Right cardiac atrium (tissue), 5 donors: ENCODE measurements at places on chromosomes 5 and 9. TPM values are rescaled to one million over a fixed set of nuclear protein-coding genes. Genes with fewer than 3 reads are reported as not detected.

DNA sequence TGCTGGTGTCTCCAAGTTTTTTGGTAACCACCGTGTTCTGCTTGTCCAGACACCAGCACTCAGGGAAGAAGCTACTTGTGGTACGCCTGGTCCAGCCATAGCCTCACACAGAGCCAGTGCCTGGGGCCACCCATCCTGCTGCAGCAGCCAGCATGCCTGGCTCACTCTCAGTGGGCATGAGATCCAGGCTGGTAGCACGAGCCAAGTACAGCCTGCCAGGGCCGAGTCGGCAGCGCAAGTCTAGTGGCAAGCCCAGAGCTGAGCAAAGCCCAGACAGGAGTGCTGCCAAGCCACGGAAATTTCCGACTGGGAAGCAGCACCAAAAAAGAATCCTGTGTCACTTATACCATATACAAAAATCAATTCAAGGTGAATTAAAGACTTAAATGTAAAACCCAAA, 36.3 kb upstream of the FBXL17 start:
- DNase-seq: peak; percentile 38

- DNase-seq: no peak
These were observed 117.9 kb downstream of the NXNL2 start for GRCh38 chr9:88652876-88653275.

- DNase-seq: no peak
These were observed 116.8 kb upstream of the PDE4D start for GRCh38 chr5:60010328-60010727.

GRCh38 chr5:79001471-79001870, 16.4 kb upstream of the ARSB start:
- no peak for DNase-seq

DNA sequence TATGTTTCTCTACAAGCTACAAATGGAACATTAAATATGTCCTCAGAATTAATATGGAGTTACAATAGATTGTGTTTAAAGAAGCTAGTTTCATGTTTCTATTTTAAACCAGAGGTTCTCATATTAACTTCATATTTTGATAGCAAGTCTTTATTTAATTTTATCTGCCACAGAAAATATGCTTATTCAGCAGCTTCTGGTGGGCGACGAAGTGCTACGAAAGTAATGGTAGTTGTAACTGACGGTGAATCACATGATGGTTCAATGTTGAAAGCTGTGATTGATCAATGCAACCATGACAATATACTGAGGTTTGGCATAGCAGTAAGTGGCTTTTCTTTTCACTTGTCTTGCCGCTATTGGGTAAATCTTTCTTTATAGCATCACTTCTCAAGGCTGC, 54.2 kb downstream of the MOCS2 start:
- DNase-seq: no peak

DNA sequence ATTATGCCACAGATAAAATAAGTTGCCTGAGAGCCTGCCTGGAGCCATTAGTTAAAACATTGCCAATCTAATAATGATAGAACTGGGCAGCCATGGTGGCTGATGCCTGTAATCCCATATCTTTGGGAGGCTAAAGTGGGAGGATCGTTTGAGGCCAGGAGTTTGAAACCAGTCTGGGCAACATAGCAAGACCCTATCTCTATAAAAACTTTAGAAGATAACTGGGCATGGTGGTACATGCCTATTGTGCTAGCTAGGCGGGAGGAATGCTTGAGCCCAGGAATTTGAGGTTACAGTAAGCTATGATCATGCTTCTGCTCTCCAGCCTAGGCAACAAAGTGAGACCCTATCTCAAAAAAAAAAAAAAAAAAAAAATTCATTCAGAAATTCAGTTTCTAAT, 52.6 kb downstream of the RAI14 start:
- DNase-seq: no peak

DNA sequence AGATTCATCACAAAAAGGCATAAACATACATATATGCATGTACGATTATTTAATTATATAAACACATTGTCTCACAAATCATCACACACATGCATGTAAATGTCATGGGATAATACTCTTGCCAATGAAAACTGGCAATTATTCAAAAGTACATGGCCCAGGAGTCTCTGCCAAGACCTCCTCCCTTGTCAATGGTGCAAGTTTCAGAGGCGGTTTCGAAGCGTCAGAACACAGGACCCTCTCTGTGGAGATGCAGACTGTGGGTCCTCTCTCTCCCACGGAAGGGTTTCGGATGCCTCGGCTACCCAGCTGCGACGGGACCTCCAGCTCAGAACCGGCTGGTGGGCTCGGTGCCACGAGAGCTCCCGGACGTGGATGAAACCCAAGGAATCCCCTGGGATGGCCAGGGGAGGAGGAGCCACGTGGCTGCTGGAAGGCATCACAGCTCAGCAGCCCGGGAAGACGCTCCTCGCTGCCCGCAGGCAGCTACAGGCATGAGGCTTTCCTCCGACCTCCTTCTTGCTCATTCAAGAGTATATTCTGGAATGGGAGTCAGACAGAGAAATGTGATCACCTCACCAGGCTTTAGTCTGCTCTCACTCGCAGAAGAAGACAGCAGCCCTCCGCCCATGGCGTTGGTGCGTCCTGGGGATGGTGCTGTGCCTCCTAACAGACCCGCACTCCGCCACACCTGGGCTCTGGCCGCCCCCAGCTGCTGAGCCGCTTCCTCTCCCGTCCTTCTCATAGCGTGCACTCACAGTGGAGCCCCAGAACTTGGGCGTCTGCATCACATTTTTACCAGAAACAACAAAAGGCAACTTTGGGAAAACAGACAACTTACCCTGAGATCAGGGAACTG, 308.8 kb downstream of the IRX2 start:
- DNase-seq: no peak

GRCh38 chr5:68028131-68028727, 187.3 kb upstream of the PIK3R1 start:
- no peak for DNase-seq

GRCh38 chr5:98905857-98906688, 22.7 kb downstream of the CHD1 start:
- no peak for DNase-seq

GRCh38 chr9:9387511-9388115, 1225.2 kb downstream of the PTPRD start:
- no peak for DNase-seq

- DNase-seq: no peak
These were observed 5.3 kb downstream of the OR2S2 start for GRCh38 chr9:35952526-35953191.

DNA sequence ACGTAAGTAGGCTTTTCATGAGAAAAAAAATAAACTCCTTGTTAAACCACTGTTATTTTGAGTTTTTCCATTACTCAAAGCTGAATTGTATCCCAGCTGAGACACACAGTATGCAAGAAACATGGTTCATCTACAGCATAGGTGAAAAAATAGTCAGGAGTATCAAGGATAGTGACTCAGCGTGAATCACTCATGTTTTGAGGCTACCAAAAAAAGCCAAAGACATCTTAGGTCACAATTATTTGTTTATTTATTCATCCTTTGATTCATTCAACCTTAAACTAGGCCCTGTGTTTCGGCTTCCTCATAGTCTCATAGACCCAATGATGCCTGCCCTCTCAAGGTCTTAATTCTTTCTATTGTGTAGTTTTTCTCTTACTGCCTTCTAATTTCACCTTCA, 32.9 kb upstream of the STX17 start:
- no peak for DNase-seq

GRCh38 chr5:160071516-160071915, 47.7 kb downstream of the PWWP2A start:
- DNase-seq: peak; percentile 36

GRCh38 chr5:77182367-77182766, 28.1 kb upstream of the PDE8B start:
- DNase-seq: no peak

- DNase-seq: no peak
These were observed 92.1 kb downstream of the TMEM167A start for GRCh38 chr5:82984786-82985735.

DNA sequence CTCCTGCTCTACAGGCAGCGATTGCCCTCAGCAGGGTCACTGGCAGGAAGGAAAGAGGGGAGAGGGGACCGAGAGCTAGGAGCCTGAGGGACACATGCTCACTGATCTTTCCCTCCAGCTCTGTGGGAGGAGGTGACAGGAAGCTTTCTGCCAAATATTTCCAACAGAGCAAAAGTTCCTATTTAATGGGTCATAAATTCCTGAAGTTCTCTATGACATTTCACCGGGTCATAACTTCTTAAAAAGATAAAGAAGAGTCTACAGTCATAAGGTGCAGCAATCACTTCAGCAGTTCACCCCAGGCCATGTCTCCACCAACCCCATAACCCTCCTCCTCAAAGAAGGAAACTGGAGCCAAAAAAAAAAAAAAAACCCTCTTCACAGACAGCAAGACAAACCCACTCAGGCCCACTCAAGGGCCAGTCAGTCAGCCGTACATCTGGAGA, 481.1 kb downstream of the NR2F1-AS1 start:
- no peak for DNase-seq

GRCh38 chr5:107352576-107352975, 318.2 kb downstream of the EFNA5 start:
- DNase-seq: no peak

GRCh38 chr9:69674112-69674685, 2.0 kb upstream of the APBA1 start:
- no peak for DNase-seq

DNA sequence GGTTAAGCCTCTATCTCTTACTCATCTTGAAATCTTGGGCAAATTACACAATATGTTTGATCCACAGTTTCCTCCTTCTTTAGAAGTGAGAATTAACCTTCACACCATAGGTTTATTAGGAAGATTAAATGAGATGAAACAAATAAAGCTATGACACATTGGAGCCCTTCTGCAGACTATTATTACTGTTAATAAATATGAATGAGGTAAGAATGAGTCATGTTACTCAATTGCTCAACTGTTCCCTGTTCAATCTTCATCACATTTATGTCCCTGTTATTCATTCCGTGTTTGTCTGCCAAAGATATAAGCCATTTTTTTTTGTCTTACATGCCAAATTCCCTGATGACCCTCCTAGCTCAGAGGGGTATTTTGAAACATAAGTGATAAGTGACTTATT, 52.1 kb upstream of the PAPPA start:
- no peak for DNase-seq

DNA sequence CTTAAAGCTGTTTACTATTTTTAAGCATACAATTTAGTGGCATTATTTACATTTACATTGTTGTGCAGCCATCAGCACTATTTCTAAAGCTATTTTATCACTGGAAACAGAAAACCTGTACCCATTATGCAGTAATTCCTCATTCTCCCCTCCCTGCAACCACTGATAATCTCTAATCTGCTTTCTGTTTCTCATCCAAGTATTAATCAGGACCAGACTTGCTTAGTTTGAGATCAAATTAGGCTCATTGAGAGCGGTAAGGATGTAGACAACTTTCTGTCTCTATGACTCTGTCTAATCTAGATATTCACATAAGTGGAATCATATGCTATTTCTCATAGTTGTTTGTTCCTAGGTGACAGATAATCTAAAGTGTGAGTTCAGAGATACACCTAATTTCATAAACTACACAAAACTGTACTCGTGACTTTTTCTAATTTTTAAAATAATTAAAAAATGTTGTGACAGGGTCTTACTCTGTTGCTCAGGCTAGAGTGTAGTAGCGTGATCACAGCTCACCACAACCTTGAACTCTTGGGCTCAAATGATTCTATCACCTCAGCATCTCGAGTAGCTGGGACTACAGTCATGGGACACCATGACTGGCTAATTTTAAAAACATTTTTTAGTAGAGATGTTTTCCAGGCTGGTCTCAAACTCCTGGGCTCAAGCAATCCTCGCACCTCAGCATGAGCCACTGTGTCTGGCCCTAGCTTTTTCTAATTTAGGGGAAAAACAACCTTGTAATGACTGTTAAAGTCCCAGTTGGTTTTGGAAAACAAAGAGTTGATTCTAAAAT, 37.6 kb downstream of the BDP1 start:
- no peak for DNase-seq

- DNase-seq: no peak
These were observed 26.3 kb upstream of the GALNT10 start for GRCh38 chr5:154164249-154164581.

DNA sequence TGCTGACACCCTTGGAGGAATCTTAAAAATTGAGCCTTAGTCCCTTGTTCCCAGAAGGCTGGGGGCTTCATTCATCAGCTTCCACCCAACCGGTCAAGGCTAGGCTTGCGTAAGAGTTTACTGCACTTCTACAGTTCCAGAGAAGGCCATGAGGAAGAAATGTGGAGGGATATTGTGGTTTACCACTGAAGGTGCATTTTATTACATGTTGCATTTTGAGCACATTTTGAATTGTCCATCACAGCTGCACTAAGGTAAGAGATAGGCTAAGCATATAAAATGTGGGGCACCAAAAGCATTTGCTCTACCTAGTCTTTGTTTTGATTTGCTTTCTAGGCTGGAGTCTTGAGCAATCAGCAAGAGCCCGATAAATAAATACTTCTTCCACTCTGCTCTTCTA, 167.1 kb upstream of the PAPPA start:
- no peak for DNase-seq

GRCh38 chr5:93572101-93572607, 8.9 kb downstream of the NR2F1-AS1 start:
- peak; percentile 19 for DNase-seq

GRCh38 chr5:136909906-136910305, 544.6 kb upstream of the TRPC7 start:
- DNase-seq: no peak

- DNase-seq: no peak
These were observed 45.8 kb downstream of the TMEM167A start for GRCh38 chr5:83031381-83031780.

GRCh38 chr5:155167736-155168135, 154.2 kb downstream of the KIF4B start:
- DNase-seq: no peak

- peak; percentile 61 for DNase-seq
These were observed 18.5 kb downstream of the OSTF1 start for GRCh38 chr9:75106857-75107256.

DNA sequence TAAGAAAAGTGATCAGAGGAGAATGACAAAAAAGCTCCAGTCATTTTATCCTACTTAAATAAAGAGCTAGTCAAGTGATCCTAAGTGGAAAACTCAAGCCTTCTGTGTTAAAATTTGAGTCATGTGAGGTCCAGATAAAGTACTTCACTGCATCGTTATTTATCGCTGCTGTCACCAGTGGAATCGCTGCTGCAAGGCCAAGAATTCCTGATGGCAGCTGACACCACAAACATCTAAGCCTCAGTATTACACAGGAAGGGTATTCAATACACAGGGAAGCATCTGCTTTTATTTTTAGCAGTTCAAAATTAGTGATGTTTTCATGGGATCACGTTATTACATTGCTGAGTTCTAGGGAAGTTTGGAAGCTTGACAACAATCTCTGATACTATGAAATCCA, 190.3 kb downstream of the GOLPH3 start:
- DNase-seq: no peak

Gene MEGF10
- total RNA-seq: 1.7 TPM

Gene PRELID1
- total RNA-seq: 40.4 TPM

Gene PCDHB12
- total RNA-seq: 3.1 TPM

Gene HARS1
- total RNA-seq: 48.2 TPM

Gene PCDHGB7
- 10.4 TPM for total RNA-seq

Gene STK32A
- total RNA-seq: 1.9 TPM

Gene FAM151B
- 2.2 TPM for total RNA-seq

Gene PTGS1
- 16.6 TPM for total RNA-seq

Gene NEUROG1
- total RNA-seq: not detected

Gene SH3TC2
- total RNA-seq: 6.7 TPM
